ENCODE measurements at places on chromosomes 4 and X.

DNA sequence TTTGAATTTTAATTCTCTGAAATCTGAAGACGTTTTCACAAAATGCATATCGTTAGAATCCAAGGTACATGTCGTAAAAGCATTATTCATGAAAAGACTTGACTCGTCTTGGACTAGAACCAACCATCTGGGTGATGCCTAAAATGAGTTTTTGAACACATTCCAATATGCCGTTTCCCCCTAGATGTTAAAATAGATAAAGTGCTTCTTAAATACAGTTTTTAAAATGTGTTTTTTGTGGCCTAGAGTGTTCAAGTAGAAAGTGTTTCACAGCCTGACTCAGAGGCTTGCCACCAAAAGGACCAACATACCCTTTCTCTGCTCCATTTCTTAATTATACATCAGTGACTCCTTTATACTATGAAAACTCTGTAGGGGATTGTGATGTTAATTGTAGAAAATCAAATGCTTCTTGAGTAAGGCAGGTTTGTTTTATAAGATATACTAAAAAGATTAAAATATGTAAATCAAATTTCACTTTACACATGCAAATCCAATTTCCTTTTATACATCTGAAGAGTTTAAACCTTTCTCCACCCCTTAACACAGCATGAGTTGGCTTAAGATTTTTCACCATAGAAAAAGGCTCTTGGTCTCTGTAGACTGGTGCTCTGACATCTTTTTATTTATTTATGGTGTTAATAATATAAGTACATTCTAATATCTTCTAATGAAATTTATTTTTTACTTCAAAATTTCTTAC lies 48.4 kb downstream of the PRKG2 start:
- ATAC-seq = no peak

DNA sequence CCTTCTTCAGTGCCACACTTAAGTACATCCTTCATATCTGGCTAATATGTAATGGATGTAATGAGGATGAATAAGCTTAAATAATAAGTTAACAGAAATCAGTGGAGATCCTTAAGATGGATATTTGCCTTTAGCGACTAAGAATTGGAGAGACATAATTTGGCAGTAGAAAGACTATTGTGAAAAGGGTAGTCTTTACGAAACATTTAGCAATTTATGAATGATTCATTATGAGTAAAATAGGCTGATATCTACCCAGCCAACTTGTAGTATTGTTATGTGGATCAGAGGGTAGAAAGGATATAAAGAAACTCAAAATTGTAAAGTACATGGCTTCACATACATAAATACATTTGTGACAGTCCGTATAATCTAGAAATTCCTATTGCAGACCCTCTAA lies 2371.8 kb downstream of the PCDH7 start:
- ATAC-seq = no peak

DNA sequence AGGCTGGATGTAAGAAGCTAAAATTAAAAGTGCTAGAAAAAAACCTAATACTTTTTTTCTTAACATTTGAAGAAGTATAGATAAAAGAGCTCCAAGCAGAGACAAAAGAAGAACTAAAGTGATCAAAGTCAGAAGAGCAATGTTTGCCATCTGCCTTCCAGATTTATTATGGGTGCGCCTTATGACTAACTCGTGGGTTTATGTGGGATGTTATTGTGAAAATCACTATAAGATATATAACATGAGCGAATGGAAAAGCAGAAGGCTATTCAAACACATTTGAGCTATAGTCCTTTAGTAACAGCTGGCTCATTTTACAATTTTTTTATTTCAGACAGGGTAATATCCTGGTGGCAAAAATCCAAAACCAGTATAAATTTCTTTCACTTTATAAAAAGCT lies 1040.7 kb downstream of the RAPGEF2 start:
- no peak for ATAC-seq

DNA sequence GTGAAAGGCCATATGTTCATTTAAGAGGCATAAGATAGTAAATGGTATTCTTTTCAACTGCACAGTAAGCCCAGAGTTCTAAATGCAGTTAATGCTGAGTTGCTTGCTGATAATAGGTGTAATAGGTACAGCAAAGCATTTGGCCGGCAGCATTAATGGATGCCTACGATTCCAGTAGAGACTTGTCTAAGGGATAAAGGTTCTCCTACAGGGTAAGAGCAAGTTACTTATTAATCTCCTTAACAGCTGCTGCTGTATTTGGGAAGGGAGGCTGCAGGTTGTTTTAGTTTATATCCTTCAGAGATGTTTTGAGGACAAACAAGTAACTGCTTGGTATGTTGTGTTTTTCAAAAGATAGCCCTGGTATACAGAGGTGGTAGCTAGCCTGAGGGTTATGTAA lies 16.8 kb downstream of the TSPAN7 start:
- no peak for ATAC-seq

DNA sequence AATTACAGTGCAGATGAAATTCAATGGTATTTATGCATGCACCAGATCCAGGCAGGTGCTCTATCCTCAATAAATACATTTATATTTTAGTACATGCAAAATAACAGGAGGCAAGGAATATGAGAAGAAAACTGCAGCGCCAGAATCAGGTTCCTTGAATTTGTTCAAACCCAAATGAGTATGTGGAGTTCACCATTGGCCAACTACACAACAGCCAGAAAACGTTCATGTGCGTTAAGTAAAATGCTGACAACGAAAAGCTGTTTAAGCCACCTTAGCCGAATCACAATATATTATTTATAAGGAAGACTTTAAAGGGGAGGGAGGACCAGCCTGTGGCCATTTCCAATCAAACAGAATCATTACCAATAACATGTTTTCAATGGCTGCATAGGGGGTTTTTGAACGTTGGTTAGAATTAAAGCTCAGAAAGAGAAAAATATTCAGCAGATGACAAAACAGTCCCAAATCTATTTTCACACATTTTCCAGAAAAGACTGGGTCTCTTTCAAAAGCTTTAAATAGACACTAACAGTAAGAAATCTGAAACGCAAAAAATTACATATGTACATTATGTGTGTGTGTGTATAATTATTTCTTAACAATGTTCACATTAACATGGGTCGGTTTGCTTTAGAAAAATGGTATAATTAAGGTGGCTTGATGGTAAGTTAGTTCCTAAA lies 171.9 kb downstream of the LDB2 start:
- no peak for ATAC-seq

- no peak for ATAC-seq
These were observed 571.1 kb downstream of the PCDH7 start for GRCh38 chr4:31291238-31291637.

- ATAC-seq = no peak
These were observed 31.0 kb upstream of the SLC34A2 start for GRCh38 chr4:25624616-25625015.

DNA sequence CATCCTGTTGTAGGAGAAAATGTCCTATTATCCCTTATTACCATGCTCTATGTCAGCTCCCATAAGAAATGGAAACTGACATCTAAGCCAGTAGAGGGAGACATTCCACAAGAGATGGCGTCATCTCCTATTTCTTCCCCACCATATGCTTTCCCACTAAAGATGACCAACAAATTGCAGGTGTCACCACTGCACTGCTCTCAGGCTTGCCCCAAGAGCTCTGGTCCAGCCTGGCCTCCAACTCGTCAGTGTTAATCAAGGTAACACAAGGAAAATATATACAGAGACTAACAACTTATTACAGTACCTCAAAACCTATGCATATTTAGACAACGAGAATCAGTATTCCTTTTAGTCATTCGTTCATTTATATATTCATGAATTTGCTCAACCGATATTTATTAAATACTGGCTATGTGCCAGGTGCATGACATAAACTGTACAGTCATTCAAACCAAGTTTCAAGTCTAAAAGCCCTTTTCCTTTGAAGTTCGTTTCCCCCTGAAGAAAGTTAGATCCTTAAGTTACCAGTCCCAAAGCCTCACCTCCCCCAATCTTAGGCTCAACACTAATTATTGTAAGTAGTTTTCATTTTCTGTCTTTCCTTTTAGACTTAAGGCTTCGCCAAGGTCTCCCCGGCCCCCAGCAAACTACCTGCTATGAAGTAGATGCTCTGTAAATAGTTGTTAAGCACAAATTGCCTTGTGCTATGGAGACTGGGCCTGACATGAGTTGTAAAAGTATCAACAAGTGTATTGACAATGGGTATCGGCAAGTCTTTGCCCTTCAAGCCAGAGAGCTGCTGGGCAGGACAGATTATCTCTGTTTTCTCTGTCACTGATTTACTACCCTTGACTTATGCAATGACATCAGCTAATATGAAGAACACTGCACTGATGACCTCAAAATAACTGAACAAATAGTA lies 3.1 kb upstream of the FGB start:
- ATAC-seq = no peak

GRCh38 chr4:11366859-11367258 lies 61.8 kb downstream of the HS3ST1 start:
- ATAC-seq = no peak

GRCh38 chrX:47446971-47447370 lies 36.1 kb downstream of the ZNF41 start:
- no peak for ATAC-seq

GRCh38 chrX:10288373-10288975 lies 131.7 kb downstream of the CLCN4 start:
- no peak for ATAC-seq

DNA sequence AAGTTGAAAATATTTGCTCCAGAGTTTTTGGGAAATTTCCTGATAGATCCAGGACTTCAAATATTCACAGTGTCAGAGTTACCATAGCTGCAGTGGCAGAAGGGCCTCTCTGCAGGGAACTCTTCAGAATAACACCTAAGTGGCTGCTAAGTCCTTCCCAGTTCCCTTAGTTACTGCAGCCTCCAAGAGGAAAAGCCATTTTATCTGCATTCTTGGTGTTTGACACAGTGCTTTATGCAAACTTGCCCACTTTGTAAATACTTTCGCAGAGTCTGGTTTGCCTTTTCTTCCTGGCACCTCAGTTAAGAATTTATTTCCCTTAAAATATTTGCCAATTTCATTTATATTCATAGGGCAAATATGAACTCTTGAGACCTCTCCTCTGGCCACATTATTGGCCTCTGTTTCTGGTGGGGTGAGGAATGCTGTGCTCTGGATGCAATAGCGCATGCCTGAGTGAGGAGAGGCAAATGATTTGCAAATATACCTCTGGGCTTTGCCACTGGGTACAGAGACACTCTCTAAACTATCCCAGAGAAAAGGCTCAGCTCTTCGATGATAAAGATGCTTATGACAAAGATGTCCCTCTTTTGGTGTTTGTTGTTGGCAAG lies 566.3 kb upstream of the NR3C2 start:
- no peak for ATAC-seq

- ATAC-seq = no peak
These were observed 293.3 kb downstream of the ADGRL3 start for GRCh38 chr4:61493470-61493869.

- no peak for ATAC-seq
These were observed 1210.4 kb downstream of the ADGRL3 start for GRCh38 chr4:62410371-62411003.

- ATAC-seq = no peak
These were observed 15.7 kb downstream of the SMIM43 start for GRCh38 chr4:121749225-121749624.

- ATAC-seq = no peak
These were observed 147.3 kb downstream of the CORIN start for GRCh38 chr4:47690611-47691010.

DNA sequence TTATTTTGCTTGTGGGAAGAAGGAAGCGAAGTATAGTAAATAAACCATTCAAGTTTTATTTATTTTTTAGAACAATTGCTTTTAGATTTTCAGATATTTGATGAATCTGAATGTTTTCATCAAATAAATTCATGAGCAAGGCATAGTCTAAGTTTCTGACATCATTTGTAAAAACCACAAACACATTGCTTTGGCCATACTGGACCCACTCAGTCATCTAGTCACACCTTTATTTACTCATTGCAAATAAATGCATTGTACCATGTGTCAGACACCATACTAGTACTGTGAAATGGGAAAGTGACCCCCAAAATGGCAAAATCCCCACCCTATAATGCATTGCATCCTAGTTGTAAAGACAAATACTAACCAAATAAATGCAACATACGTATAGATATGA lies 449.1 kb upstream of the SMIM31 start:
- ATAC-seq = no peak

DNA sequence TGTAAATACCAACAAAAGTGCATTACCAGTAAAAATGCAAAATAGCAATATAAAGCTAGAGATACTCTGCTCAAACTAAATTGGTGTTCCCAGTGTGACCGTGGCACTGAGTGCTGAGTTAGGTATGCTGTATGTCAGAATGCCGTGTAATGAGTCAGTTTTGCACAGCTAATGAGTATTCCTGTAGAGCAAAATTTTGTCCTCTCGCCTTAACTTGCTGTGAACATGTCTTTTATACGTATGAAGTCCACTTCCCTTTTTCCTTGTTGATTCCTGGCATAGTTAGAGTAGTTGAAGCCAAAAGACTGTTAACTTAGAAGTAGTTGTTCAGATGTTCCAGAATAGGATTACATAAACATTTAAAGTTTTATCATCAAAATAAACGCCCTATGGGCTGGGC lies 11.5 kb downstream of the DCLK2 start:
- no peak for ATAC-seq

- no peak for ATAC-seq
These were observed 276.8 kb downstream of the SPOCK3 start for GRCh38 chr4:166957451-166957850.

GRCh38 chrX:17030580-17031270 lies 84.3 kb downstream of the REPS2 start:
- ATAC-seq = no peak

- peak; percentile 51 for ATAC-seq
These were observed 71.1 kb downstream of the NYX start for GRCh38 chrX:41518127-41518840.

- ATAC-seq = no peak
These were observed 2266.1 kb downstream of the PCDH7 start for GRCh38 chr4:32986236-32986635.

DNA sequence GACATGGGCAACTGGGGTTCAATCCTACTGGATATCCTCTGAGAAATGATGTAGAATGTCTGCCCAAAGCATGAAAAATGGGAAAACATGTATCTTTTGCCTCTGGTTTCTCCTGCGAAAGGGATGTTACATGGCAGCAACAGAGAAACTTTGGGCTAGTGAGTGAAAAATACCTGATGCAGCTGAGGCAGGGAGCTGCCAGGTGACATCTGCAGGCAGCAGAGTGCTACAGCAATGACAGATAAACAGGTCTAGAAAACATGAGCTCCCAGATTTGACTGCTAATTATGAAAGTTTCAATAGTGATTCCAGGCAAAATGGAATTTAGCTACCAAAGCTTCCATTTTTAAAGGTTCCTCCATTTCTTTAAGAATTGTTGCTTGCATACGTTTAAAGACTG lies 4.8 kb upstream of the CXCL1 start:
- no peak for ATAC-seq

DNA sequence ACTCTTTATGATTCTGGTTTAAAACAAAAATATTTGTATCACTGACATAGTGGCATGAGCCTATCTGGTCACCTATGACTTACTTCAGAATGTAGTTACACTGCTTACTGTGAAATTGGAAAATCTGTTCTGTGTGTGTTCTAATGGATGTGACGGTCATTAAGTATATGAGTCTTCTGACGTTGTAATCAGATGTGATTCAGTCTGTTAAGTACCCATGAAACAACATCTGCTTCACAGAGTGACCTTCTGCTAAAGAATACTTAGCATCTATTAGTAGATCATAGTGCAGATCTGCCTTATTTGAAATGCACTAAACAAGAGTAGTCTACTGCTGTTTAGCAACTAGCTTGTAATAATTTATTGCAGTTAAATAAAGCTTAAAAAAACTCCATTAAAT lies 317.1 kb downstream of the DCTD start:
- ATAC-seq = no peak

GRCh38 chr4:28443801-28444412 lies 1583.3 kb downstream of the STIM2 start:
- ATAC-seq = no peak

- no peak for ATAC-seq
These were observed 94.5 kb downstream of the APBB2 start for GRCh38 chr4:41119867-41120295.
